HFFc6 (cell line): ENCODE measurements at places on chromosomes 3 and 15.

- DNase-seq = no peak
Observed at GRCh38 chr3:59946401-59946800, 896.6 kb upstream of the CFAP20DC start.

DNA sequence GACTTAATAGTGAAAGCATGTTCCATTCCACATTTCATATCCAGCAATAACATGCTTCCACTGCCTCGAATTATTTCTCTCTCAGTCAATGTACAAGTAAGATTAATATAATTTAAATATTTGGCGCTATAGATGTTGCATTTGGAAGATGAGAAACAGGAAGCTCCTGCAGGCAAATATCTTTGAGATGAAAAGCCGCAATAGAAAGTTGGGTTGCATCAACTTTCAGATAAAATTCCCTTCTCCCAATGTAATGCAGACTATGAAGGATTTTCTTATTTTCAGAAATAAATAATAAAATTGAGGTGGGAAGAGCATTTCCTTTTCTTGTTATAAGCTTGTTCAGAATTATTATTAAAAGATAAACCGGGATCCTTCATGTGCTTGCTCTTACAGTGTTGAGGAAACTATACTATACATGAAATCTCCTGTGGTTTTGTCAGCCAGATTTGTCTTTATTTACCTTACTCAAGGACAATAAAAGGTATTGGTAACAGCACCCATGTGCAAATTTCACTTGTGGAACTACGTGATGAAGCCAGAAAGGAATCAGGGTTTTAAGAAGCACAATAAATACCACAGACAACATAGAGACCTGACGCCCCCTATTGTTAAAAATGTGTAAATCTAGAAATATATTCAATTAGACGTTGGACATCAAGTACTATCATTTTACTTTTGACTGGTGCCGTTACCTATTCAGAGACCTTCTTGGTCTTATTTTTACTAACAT is 307.0 kb downstream of the ARPP21 start:
- DNase-seq = no peak

GRCh38 chr3:128761392-128761791 is 35.4 kb downstream of the RAB7A start:
- DNase-seq = no peak

DNA sequence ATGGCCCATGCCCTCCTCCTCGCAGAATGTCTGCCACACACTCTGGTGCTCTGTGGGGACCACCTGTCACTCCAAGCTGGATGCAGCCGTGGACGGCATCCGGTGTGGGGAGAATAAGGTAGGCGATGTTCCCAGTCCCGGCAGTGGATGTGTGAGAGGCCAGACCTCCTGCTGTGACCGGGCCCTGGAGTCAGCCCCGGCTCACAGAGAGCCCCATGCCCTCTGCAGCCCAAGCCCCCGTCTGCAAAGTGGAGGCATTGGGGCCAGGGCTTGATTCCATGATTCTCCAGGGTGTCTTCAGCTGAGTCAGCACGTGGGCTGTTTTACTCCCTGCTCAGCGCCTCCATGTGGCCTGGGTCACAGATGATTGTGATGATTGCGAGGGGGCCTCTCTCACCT is 32.2 kb downstream of the GOLGA6L10 start:
- no peak for DNase-seq

GRCh38 chr15:69760890-69761568 is 308.4 kb downstream of the RPLP1 start:
- peak; percentile 98 for DNase-seq

DNA sequence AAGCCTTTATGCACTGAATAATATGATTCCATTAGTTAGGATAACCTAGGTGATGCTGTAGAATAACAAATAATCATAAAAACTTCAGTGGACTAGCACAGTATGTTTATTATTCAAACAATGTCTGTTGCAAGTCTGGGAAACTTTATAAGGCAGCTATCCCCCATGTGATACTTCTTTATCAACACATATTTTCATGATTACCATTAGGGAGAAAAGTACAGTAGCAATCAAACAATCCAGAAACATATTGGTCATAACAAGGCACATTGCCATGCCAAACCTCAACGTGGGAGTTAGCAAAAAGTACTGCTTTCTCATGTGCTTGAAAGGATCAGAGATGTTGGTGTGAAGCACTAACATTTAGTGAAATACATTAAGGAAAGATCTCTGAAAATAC is 35.5 kb downstream of the EOMES start:
- peak; percentile 66 for DNase-seq

- DNase-seq = peak; percentile 52
Observed at GRCh38 chr15:38176155-38176554, 76.5 kb upstream of the SPRED1 start.

DNA sequence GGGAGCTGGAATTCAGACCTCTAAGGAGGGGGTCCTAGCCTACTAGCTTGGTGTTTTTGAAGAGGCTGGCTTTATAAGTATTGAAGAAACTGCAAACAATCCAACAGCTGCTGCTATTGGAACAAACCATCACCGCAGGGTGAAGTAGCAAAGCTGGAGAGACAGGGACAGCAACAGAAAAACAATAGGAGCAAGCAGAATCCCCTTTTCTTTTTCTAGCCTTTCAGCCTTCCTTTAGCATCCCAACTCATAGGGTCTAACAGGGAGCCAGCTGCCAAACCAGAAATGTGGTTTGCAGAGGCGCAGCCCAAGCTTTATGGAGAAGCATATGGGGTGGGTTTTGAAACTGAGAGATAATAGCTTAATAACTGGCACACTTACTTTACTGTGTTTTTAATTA is 106.2 kb upstream of the CHMP2B start:
- DNase-seq = no peak

GRCh38 chr15:74251131-74251811 is 15.1 kb downstream of the CCDC33 start:
- DNase-seq = no peak

DNA sequence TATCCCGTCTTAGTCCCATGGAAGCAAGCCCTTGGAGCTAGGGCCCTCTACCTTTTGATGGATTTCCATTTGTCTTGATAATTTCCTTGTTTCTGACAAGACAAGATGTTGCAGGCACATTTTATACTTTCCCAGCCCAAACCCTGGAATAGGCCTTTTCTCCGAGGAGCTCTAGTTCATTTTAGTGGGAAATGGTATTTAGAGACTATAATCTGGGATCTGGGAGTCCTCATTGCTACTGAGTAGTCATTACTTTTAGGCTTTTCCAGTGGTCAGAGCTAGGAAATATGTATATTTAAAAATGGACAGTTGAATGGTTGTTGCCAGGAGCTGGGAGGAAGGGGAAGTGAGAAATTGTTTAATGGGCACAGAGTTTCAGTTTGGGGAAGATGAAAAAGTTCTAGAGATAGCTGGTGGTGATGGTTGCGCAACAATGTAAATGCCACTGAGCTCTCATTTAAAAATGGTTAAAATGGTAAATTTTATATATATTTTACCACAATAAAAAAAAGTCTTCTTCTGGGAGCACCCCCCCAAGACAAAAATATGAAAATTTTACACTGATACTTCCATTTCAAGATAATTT is 31.6 kb downstream of the MLH1 start:
- no peak for DNase-seq

DNA sequence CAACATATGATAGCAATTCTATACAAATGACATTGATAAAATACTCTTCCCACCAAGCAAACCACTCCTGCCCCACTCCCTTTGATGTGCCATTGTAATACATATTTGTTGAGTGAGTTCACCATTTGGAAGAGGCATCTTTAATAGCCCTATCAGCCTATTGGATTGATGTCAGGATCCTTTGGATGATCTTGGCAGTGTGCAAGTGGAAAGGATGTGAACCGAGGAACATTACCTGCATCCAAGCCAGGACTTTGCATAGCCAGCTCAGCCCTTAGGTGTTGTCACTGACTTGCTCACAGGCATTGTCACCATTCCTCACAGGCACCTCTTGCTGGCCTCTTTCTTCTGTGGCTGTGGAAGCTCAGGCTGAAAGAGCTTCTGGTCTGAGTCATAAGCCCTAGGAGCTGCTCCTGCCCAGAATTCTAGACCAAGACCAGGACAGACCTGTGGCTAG is 16.5 kb upstream of the TIMP4 start:
- DNase-seq = peak; percentile 48

DNA sequence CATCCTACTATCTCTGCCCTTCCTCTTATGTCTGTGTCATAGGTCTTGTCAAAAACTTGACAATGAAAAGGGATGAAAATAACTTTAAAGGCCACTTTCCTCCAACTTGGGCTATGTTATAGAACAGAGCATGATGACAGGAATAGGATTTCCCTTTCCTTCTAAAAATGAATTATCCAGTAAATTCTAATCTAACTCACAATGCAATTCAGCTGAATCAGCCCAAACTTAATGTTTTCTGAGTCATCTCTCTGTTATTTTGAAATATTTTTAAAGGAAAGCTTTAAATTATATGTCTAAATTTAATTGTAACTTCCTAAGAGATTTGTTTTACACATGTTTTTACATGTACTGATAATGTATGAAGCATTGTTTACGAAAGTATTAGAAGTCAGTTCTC is 258.5 kb downstream of the BBX start:
- DNase-seq = no peak

GRCh38 chr15:71841563-71841962 is 31.2 kb downstream of the NR2E3 start:
- no peak for DNase-seq

GRCh38 chr3:157327018-157327417 is 109.6 kb upstream of the PTX3 start:
- peak; percentile 21 for DNase-seq

- DNase-seq = no peak
Observed at GRCh38 chr3:40663280-40663679, 138.5 kb downstream of the ZNF621 start.

GRCh38 chr3:68703066-68703465 is 229.3 kb downstream of the TAFA4 start:
- no peak for DNase-seq

DNA sequence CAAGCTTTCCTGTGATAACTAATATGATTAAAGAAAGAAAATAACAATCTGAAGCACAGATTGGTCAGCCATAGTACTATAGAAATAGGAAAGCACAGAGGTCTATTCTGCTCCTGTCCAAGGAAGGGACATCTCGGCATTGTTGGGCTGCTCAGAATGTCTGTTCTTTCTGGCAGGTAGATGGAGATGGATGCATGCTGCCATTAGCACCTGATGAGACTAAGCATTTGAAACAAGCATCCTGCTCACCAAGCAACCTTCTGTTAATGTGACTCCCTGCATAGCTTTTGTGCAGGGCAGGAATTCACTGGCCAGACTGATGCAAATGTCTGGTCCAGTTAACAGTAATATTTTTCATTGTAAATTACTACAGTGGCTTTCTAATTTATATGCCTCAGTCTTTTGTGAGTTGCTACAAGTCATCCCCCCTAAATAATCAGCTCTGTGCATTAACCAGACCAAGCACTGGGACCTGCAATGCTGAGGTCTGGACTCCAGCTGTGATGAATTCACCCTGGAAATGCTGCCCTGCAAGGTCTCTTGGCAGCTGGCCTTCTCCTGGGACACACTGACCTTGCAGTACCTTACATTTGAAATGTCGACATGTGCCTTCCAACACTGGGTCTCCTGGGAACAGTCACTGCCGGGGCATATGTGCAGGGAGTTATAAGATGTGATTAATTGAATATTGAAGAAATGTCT is 1123.7 kb downstream of the IGSF11 start:
- no peak for DNase-seq

DNA sequence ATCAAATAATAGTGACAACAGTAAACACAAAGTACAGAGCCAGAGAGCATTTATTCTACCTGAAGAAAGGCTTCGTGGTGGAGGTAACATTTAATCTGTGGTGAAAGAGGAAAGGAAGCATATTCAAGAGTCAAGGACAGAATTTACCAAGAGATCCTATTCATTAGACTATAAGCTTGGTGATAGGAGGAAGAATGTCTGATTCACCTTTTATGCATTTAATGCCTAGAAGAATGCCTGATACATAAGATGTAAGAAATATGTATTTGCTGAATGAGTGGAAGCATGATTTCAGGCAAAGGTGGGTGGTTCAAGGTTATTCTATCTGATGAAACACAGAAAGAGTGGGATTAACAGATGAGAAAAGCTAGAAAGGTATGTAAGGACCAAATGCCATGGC is 119.8 kb downstream of the SERPINI1 start:
- DNase-seq = no peak

DNA sequence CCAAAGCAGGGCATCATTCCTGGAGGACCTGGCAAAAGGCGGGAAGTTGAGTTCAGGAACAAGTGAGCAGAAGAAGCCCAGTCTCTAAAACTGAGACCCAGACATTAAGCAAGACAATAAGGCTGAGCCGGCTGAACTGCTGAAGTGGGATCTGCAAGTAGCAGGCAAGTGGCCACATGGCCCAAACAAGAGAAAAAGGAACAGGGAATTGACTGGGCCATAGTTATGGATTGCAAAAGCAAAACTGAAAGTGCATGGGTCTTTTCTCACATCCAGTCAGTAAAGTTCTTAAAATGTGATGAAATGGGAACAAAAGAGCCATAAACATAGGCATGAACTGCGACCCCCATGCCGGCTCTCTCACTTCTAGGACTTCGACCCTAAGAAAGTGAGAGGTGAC is 101.2 kb downstream of the SCN11A start:
- DNase-seq = no peak

DNA sequence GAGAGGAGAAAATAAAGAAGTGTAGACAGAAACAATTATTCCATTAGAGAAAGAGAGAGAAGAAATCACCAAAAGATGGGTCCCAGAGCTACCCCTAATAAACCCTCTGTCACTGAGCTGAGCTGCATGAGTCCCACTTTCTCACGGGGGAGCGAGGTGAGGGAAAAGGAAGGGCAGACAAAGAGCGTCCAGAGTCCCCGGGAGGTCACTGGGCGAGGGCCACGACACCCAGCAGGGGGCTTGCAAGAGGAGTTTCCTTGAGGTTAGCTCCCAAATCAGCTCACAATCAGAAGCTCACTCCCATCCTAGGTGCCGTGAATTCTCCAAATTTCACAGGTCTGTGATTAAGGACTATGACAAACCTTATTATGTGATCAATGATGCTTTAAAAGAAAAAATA is 62.3 kb downstream of the XXYLT1 start:
- no peak for DNase-seq

- no peak for DNase-seq
Observed at GRCh38 chr3:66083784-66084213, 45.1 kb upstream of the MAGI1 start.

GRCh38 chr15:75104804-75105557 is 81.6 kb downstream of the PPCDC start:
- DNase-seq = peak; percentile 97

DNA sequence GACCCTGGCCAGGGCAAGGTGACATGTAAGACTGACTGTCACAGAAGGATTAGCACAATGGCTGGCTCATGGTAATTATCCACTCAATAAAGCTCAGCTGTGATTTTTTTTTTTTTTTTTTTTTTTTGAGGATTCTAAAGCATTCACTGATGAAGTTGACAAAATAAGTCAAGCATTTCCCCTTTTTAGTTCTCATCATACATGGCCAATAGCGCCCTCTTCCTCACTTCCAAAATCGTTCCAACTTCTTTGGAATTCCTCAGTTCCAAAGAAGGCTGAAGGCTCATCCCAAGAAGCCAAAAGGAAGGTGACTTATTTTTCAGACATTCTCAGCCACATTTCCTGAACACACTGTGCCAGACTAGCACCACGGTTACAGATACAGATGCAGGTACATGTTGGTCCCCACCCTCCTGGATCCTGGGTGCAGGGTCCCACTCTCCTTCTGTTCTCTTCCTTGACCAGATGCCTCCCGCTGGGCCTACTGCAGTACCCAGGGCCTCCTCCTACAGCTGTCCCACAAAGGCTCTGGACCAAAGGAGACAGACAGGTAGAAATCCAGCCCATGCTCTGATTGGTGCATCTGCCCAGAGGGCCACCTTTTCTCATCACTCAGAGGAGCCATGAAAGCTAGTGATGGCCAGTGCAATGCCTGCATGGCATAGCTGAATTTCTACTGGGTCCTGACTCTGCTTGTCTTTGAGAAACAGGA is 202.6 kb downstream of the UACA start:
- DNase-seq = no peak

GRCh38 chr15:89976246-89976600 is 24.9 kb upstream of the ZNF710 start:
- no peak for DNase-seq
